ENCODE measurements at places on chromosomes 2 and 18.

DNA sequence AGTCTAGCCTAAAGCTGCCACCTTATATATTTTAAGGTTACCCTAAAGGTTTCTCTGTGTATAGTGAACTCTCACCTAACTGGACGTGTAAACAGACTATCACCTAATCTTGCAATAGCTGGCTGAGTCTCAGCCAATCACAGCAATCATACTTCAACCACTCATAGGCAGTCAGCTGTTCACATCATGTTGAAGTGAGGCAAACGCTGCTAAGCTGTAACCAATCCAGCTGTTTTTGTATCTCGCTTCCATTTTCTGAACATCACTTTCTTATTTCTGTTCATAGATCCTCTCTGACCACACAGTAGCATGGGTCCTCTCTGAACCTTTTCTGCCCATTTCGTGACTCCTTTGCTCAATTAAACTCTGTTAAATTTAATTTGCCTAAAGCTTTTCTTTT is 468.2 kb upstream of the POU3F3 start:
- DNase-seq: no peak

DNA sequence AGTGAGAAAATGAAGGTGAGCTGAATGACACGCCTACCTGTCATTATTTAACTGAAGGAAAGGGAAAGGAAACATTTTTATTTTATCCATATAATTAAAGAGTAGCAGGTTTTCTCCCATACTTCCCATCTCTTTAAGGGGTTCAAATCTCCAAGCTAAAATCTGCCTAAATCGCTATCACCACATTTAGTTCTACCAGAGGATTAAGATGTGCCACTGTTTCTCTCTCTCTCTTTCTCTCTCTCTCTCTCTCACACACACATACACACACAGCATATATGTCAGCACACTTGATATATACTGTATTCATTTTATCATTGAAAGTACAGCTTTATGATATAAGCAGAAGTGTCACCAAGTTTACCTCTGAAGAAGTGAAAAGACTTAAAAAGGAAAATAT is 3.1 kb downstream of the WIPF1 start:
- DNase-seq: no peak

- no peak for DNase-seq
Observed at GRCh38 chr2:28607730-28608499, 112.1 kb downstream of the PLB1 start.

DNA sequence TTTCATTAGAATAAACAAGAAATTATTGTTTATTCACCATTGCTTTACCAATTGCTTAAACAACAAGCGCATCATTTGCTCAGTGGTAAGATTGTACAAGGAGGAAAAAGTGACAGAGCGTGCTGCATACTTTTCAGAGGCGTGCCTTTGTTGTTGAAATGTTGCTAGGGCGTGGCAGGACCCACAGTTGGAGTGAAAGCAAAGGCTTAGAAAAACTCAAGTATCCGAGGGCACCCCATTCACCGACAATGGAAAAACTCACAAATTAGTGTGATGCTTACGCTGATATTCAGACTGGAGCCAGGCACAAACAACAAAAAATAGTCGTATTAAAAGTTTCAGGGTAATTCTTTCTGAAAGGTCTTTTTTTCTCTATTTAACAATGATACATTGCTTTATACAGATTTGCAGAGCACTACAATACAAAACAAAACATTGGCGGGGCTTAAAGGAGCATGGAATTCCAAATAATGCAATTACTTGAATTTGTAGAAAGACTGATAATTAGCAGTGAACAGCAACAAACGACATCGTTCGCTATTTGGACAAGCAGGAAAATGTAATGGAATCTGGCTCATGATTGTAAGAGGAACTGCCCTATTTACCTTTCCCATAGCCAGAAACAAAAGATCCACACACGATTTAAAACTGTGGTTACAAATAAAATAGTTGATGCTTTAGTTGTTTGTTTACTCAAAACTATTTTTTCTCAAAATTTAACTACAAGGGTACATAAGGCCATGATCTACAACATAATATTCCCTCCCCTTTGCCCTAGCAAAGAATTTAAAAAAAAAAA is 37.8 kb upstream of the RTTN start:
- no peak for DNase-seq

GRCh38 chr2:85549826-85550225 is 10.9 kb downstream of the MAT2A start:
- DNase-seq: no peak

- no peak for DNase-seq
Observed at GRCh38 chr18:49876536-49876935, 63.2 kb upstream of the ACAA2 start.

Data from stimulated activated CD4-positive, alpha-beta T cell treated with anti-CD3 and anti-CD28 coated beads, Interleukin-12 subunit alpha, Interleukin-12 subunit beta, amount 100 ng/mL, for 24 hours (primary cell).